ENCODE measurements at places on chromosomes 5 and 9.

DNA sequence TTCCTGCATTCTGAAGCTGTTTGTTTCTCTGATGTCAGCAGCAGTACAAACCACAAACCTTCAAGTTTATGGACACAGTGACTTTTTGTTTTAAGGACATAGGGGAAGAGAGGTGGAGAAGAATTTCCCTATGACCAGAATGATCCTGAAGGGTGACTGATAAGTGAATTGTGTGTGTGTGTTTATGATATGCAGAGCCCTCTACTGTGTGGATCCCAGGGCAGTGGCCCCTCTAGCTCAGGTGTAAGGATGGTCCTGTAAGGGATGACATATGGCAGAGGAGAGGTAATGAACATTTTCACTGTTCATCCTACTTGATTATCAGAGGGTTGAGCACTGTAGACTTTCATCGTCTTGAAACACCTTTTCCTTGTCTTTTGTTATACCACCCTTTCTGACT, 30.6 kb upstream of the TMED7 start:
- DNase-seq, result no peak

DNA sequence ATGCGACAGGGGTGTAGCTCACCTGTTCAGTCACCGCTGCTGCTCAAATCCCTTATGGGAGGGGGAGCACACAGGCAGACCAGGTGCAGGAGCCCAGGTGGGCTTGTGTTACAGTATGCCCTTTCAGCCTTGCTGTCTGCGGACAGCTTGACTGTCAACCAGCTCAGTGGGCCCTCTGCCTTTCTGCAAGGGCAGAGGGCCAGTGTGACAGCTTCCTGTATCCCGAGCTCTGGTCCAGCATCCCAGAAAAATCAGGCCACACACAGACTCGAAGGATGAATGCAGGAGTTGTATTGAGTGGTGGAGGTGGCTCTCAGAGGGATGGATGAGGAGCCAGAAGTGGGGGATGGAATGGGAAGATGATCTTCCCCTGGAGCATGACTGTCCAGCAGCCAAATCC, 172.2 kb downstream of the C5orf15 start:
- no peak for DNase-seq

- no peak for DNase-seq
Measured at GRCh38 chr5:15010936-15011335, 139.4 kb upstream of the ANKH start.

DNA sequence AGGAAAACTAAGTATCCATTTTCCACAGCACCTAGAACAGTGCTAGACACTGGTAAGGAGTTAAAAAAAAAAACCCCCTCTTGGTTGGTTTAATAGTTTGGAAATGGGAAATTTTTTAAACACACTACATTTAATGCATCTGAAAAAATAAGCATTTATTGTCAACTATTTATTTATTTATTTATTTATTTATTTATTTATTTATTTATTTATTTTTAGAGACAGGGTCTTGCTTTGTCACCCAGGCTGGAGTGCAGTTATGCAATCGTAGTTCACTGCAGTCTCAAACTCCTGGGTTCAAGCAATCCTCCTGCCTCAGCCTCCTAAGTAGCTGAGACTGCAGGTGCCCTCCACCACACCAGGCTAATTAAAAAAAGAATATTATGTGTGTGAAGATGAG, 51.6 kb downstream of the SNCAIP start:
- DNase-seq, result no peak

DNA sequence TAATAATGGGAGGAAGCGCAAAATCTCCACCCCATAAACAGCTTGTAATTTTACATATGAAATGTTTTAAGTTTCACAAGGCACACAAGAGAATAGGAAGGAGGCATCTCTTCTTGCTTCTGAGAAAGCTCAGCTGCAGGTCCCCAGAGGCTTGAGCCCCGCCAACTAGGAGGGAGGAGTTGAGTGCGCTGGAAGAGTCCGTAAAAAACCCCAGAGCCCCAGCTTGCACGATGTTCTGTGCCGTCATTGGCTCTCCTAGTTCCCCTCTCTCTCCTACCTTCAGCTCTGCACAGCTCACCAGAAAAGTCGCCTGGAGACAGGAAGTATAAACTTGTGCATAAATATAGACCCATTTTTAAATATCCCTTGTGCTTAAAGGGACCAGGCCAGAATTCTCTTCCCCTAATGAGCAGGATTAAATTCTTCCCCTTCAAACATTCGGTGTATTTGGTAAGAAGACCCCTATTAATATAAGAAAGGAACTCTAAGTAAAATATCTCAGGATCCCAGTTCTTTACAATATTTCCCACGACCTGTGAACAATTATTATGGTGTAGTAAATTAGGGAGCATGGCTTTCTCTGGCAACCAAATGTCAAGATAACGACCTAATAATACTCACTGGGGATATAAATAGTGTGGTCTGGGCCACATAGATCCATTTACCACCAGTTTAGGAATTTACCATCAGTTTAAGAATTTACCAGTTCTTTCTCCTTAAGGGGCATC, 13.7 kb downstream of the GLRX start:
- DNase-seq, result peak; percentile 76
